NCI-H510A (cell line): ENCODE measurements at places on chromosomes 5 and 9.
A peak's percentile ranks its signal among the peaks of the same experiment; 100 is the strongest.

DNA sequence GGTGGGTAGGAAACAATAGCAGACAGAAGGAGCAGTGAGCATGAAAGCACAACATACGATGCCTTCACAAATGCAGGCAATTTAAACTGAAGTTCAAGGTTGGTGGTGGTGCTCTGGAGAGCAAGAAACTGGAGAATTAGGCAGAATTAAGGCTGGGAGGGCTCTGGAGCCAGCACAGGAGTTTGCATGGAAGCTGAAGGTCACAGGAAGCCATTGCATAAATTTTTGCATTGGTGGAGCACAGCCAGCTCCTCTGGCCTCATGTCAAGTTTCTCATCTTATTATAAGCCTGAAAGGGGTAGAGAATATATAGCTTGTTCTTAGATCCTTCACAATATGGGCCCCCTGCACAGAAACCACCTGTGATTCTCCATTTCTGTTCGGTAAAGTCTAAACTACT lies 207.4 kb downstream of the PAPPA start:
- DNase-seq: no peak

DNA sequence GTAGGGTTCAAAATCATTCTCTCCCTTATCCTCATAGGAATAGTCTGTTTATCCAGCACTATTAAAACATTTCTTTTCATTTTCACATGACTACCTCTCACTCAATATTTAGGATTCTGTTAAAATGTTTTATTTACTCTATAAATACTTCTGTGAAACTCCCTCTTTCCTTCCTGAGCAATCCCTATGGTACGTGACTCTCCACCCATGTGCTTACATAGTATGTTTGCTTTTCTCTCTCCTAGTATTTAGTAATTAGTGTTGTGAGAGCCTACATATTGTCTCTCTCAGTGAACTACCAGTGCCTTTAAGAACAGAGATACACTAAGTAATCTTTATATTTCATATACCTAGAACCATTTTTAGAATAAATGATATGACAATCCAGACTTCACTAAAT lies 46.0 kb downstream of the PTPRD start:
- DNase-seq: no peak

GRCh38 chr5:143206196-143207053 lies 197.1 kb downstream of the NR3C1 start:
- DNase-seq: no peak

GRCh38 chr9:70586476-70586875 lies 172.0 kb upstream of the KLF9 start:
- no peak for DNase-seq

DNA sequence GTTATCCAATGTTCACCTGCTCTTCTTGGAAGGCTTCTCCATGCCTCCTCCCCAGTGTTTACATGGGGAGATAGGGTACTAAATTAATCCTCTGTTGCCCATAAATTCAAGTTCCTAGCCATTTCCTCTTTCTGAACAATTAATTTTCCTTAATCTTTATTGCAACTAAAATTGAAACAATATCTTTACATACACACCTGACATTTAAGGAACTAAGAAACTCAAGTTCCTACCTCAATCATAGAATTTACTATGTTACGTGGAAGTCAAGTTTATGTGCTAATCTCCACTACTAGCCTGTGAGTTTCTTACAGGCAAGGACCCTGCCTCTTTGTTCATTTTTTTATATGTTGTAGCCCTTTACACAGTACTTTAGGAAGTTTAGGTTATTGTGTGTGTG lies 10.1 kb upstream of the ADRB2 start:
- no peak for DNase-seq

DNA sequence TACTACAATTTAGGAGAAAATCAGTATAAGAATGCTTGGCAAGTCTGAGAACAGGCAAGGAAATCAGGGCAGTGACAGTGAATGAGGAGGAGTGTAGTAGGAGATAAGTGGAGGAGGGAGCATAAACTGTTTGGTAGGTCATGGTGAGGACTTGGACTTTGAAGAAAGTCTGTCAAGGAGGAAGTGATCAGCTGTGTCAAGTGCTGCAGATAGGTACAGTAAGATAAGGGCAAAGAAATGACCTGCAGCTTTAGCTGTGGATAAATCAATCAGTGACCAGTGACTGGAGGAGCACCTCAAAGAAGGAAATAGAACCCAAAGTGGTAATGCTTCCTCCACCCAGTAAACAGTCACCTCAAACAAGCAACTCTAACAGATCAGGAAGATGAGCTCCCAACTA lies 106.3 kb downstream of the RAPGEF6 start:
- no peak for DNase-seq

DNA sequence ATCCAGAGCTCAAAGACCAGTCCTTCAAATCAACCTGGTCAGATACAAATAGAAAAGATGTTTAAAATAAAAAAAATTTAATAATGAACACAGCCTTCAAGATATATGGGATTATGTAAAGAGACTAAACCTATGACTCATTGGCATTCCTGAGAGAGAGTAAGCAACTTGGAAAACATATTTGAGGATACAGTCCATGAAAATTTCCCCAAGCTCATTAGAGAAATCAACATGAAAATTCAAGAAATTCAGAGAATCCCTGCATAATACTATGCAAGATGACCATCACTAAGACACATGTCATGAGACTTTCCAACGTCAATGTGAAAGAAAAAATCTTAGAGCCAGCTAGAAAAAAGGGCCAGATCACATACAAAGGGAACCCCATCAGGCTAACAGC lies 512.9 kb upstream of the PTGER4 start:
- DNase-seq: no peak

DNA sequence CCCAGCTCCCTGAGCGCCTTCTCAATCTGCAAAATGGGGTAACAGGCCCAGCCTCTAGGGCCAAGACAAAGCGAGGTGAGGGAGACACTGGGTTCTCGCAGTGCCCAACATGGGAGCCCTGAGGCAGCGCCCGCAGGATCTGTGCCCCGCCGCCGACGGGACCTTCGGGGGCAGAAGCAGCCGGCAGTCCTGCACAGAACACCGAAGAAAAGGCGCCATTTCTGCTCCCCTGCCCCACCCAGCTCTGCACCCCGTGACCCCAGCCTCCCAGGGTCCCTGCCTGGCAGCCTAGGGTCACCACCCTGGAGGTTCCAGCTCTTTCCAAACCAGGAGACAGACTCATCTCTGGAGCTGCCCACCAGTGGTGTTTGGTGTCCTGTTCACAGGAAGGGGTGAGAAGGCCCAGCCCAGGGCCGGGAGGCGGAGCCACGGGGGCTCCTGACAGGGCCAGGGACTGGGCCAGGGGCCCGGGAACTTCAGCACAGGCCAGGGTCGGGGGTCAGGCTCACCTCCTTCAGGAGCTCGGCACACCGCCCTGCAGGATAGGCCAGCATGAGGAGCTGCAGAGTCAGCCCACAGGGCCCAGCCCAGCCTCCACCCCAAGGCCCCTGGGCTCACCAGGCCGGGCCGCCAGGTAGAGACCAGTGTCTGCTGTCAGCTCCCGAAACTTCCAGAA lies 3.3 kb downstream of the LCN8 start:
- no peak for DNase-seq

GRCh38 chr5:54722846-54723433 lies 205.4 kb downstream of the SNX18 start:
- DNase-seq: no peak

GRCh38 chr5:169850409-169850808 lies 129.9 kb downstream of the INSYN2B start:
- DNase-seq: no peak

- no peak for DNase-seq
Observed at GRCh38 chr9:109250311-109250741, 70.5 kb downstream of the EPB41L4B start.

GRCh38 chr5:24353611-24354010 lies 291.2 kb downstream of the CDH10 start:
- no peak for DNase-seq

- DNase-seq: no peak
Observed at GRCh38 chr5:123438902-123439301, 15.7 kb upstream of the CEP120 start.

DNA sequence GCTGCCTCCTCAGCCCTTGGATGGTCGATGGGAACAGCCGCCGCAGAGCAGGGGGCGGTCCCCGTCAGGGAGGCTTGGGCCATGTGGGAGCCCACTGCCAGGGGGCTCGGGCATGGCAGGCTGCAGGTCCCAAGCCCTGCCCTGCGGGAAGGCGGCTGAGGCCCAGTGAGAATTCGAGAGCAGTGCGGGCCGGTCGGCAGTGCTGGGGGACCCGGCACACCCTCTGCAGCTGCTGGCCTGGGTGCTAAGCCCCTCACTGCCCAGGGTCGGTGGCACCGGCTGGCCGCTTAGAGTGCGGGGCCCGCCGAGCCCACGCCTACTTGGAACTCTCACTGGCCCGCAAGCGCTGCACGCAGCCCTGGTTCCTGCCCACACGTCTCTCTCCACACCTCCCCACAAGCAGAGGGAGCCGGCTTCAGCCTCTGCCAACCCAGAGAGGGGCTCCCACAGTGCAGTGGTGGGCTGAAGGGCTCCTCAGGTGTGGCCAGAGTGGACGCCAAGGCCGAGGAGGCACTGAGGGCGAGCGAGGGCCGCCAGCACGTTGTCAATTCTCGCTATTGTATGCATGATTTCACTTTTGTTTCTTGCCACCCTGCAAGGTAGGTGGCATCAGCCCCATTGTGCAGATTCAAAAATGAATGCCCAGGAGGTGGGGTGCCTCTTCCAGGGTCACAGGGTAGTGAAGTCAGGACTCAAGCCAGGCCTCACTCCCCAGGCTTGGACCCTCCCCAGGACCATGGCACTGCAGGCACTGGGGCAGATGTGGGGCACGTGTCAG lies 48.6 kb downstream of the COL15A1 start:
- DNase-seq: no peak

GRCh38 chr5:151002250-151002649 lies 18.1 kb upstream of the GPX3 start:
- DNase-seq: no peak

- DNase-seq: no peak
Observed at GRCh38 chr5:154740957-154741356, 14.2 kb upstream of the LARP1 start.

GRCh38 chr5:344668-345067 lies 23.2 kb downstream of the AHRR start:
- no peak for DNase-seq

DNA sequence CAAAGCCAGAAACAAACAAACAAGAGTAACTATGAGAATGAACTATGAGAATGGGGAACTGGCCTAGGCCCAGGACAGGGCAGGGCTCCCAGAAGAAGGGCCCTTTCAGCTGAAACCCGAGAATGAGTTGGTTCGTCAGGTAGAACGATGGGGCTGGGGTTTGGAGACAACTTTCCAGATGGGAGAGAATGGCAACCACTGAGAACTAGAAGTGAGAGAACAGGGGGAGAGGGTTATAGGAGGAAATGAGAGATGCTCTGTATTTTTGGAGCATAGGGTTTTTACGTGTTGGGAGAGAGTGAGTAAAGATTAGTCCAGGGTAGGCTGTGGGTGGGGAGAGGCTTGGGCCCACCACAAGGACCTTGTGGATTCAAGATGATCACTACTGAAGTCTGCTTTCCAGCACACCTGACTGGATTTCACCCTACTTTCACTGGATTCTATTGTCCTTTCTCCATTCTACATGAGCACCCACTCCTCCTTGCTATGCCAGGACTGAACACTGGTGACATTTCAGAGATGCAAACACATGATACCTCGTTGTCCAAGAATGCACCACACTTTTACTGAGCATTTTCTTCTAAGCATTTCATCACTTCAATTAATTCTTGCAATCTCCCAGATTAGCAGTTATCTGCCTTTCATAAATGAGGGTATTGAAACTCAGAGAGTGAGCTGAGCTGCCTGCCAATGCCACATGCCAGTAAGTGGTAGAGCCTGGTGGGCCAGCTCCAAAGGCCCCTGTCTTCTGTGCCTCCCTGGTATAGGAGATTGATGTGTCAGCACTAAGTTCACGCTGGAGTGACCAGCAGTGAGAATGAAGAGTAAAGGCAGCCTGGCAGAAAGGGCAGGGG lies 3.2 kb upstream of the TMEM268 start:
- no peak for DNase-seq

- no peak for DNase-seq
Observed at GRCh38 chr9:21294904-21295538, 10.1 kb downstream of the IFNA5 start.

DNA sequence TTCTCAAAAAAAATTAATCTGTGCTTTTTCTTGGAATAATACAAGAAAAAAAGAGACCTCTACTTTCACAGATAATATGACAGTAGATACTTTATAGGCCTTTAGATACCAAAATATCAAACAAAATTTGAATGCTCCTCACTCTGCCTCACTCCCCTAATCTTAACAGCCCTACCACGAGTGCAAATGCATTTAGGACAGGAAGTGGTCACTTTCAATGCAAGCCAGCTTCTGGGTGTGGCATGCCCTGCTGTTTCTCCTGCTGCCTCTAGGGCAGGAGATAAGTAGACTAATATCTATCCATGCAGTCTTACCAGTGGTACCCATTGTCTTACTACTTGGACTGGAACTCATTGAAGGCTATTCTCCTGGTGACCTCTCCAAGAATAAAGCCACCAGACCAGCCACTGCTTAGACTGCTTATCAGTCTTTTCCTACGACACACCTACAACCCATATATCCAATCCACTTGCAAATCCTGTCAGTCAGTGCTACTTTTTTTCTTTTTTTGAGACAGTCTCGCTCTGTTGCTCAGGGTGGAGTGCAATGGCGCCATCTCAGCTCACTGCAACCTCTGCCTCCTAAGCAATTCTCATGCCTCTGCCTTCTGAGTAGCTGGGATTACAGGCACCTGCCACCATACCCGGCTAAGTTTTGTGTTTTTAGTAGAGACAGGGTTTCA lies 23.0 kb downstream of the FRRS1L start:
- DNase-seq: peak; percentile 38

DNA sequence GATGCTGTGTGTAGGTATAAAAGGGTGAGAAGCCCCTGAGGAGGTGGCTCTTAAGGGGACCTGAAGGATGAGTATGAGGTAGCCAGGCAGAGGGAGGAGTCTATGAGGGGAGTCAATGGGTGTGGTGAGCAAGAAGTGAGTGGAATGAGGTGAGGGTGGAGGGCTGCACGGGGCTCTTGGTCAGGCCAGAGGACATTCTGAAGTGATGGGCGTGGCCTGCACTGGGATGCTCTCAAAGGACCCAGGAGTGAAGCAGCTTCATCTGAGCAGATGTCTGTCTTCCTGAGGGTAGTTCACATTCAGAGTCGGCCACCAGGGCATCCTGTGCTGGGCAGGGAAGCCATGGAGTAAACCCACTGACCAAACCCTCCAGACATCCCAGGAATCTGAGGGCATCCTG lies 45.1 kb upstream of the SAP30L start:
- DNase-seq: no peak

- DNase-seq: no peak
Observed at GRCh38 chr5:104412649-104413240, 850.2 kb upstream of the NUDT12 start.

DNA sequence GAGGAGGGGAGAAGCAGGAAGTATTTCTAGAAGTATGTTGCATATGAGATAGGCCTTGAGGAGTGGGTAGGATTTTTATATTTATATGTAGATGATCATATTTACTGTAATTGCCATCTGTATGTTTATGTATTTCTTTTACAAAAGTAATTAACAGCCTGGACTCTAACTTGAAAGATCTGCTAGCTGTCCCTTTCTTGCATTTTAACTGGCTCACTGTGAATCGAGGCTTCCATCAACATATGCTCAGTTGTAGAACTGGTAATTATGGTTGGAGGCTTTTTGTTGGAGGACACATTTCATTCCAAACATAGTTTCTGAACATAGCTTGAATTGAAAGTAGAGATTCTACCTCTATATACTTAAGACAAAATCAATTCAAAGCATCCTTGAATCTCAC lies 23.4 kb downstream of the ABLIM3 start:
- no peak for DNase-seq
